ENCODE measurements at places on chromosomes 4 and X.

DNA sequence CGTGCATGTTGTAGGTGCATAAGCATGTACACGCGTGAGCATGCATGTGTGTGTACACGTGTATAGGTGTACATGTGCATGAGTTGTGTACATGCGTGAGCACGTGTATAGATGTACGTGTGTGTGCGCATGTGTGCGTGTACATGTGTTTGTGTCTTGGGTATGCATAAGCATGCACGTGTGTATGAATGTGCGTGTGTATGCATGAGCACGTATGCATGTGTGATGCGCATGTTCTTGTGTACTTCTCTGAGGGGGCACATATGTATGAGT lies 9.0 kb downstream of the NAT8L start:
- DNase-seq, result no peak

DNA sequence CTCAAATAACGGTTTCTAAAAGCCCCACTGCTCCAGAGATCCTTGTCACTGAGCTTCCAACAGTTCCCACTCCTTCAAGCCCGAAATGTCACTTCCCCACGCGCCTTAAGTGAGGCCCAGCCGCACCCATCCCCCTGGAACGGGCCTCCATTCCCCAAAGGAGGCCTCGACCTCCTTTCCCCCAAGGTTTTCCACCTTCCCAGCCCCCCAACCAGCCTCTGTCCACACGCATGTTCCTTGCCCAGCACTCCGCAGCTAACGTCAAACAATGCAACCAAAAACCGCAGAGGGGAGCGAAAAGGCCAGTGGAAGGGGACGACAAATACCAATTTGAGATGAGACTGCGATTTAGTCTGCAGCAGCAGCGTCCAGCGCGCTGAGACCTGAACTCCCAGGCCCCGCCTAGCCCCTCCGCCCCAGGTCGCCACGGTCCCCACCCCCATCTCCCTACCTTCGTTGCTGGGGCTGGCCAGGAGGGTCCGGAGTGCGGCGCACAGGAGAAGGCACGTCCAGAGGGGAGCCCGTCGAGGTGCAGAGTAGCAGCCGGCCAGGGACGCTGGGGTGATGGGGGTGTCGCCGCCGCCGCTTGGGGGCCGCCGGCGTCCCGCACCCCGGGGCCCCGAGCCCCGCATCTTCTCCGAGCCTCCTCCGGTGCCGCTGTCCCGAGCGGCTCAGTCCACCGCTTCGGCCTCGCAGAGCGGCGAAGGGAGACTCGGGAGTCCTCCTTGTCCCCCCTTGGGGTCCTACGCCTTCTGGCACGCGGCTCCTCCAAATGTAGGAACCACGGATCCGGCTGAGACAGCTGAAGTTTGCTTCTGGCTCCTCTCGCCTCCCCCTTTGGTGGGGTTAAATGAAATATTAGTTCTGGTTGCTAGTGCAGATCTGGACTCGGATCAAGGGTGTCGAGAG lies 924 bp downstream of the EPHA5 start:
- peak; percentile 39 for DNase-seq

GRCh38 chr4:109977854-109978501 lies 65.3 kb downstream of the EGF start:
- no peak for DNase-seq

GRCh38 chrX:54358424-54359211 lies 772 bp upstream of the WNK3 start:
- peak; percentile 7 for DNase-seq

GRCh38 chr4:165783626-165784025 lies 89.4 kb upstream of the TLL1 start:
- DNase-seq, result peak; percentile 7

DNA sequence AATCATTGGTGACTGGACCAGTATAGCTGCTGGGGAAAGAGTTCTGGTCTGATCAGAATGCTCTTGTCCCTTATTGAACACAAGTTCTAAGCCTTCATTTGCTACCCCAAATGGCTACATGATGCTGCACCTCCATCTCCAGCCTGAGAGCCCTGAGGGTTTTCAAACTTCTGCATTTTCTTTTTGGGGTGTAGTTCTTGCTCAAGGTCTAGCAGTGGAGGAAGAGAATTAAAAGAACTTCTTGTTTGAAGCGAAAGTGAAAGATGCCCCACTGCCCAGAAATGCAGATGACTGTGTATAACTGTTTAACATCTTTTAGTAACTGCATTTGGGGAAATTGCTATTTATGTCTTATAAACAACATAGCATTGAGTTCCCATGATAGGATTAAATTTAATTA lies 38.5 kb downstream of the LAMTOR3 start:
- DNase-seq, result no peak

DNA sequence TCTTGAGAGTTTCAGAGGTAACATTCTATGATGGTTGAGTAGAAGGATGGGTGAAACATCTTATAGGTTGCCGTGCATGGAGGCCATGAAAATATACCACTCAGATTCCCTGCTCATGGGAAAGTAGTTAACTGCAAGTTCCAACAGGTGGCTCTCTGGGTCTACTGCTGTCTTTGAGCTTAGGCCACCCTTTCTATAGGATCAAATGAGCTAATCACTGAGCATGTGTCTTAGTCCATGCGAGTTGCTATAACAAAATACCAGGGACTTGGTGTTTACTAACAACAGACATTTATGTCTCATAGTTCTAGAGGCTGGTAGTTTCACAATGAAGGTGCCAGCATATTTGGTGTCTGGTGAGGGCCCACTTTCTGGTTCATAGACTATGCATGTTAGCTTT lies 144.8 kb upstream of the UNC5C start:
- DNase-seq, result no peak

DNA sequence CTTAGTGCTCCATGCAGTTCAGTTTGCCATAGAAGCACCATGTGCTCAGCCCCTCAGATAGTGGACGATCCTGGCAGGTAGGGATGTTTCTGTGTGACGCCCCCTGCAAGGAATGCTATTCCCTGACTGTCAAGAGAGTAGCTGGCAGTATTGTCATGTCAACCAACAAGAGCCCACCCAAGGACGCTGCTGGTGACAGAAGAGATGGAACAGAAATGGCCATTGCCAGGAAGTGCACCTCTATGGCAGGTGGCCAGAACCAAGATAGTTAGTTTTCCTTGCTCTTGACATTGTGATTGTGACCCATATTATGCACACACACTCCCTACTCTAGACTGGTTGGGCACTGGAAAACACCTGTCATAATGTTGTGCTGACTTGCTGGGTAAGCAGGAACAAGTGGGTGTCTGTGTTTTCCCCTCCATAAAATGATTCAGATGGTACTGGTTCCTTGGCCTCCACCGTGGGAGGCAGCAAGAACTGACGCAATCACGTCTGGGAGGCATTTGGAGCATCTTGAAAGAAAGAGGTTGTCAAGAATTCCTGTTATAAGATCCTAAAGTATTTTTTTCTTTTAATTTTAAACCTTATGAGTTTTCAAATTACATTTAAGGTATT lies 507.9 kb downstream of the MID1IP1 start:
- DNase-seq, result no peak

Measured in MG63 (cell line).